Activated naive CD4-positive, alpha-beta T cell treated with anti-CD3 and anti-CD28 coated beads, Interleukin-2, amount 10 ng/mL, durations not matched to agents 7 days and 5 days (primary cell): ENCODE measurements at places on chromosomes 2 and 18.

DNA sequence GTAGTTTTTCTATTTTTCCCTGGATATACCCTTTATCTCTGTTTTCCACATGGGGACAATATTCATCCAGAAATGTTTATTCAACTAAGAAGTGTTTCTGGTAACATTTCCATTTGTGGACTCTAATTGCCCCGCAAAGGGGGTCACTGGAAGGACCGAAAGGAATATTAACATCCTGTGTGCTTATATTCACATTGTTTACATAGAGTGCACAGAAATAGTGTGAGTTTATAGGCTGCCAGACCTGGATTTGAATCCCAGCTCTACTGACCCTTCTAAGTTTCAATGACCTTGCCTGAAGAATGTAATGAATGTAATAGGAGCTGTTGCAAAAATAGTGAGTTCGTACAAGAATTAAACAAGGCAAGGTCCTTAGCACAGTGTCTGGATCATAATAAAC, 152.9 kb upstream of the NCKAP5 start:
- DNase-seq = no peak

DNA sequence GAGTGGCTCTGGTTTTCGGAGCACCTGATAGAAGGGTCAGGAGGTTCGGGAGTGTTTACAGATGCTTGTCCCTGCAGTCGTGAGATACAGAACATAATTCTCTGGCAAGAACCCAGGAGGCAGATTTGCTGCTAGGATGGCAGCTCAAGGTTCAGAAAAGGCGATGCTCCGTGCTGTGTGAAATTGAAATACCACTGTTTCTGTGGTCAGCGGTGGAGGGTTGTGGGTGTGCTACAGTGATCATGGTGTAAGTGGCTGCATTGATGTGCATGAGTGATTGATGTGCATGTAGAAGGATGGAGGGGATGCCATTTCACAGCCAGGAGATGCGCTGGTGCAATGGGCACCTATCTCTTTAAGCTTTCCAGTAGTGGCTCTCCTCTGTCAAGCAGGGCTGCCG, 322.1 kb downstream of the GALR1 start:
- DNase-seq = no peak

DNA sequence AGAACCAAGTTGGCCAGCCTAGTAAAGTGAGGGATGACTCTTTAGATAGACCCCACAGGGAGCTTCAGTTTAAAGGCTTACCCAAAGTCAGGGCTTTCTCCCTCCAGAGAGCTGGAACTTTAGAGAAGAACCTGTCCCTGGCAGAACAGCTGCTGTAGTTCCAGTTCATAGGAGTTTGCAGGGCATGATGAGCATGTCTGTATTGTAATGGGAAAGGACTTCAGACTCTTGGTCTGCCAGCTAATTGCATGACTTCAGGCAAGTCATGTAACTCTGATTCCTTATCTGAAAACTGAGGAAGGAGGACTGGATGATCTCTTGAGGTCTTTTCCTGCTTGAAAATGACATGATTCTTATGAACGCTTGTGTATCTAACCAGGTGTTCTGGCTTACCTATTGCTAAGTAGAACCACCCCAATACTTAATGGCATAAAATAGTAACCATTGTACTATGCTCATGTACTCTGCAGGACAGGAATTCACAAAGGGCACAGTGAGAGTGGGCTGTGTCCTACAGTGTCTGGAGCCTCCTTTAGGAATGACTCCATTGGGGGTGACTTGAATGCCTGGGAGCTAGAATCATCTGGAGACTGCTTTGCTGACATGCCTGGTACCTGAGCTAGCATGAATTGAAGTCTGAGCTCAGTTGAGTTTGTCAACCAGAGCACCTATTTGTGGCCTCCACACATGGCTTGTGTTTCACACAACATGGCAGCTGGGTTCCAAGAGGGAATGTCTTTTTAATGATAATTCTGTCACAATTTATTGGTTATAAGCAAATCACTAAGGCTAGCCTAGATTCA, 18.9 kb downstream of the SP5 start:
- no peak for DNase-seq

DNA sequence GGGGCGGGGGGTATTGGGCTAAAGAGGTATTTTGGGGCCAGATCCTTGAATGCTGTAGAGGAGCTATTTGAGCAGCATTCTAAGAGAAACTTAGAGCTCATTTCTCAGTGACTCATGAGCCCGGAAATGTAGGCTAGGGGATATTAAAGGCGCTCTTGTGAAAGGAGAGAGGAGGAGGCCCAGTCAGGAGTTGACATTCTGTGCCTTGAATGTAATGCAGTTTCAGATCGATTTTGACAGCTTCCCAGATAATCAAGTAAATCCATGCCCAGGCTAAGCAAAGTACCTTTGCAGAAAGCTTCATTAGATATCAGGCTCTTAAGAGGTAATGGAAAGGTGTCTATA, 1.5 kb downstream of the CAB39 start:
- DNase-seq = peak; percentile 50

GRCh38 chr2:30164131-30164925, 17.5 kb downstream of the YPEL5 start:
- DNase-seq = no peak

DNA sequence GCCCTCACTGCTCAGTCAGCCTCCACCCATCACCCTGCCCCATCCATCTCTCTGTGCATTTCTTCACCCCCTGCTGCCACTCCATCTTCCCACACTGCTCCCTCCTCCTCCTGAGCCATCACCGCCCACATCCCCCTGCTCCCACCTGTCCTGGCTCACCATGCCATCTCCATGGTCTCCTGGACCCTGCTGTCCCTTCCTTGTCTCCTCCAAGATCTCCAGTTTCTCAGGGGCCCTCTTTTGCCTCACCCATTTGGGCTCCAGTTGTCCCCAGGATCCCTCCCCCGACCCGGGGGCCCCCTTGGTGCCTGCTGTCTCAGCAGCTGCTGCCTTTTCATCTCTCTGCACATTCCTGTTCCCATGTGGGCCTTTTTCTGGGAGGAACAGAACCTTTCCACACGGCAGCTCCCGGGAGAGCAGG, 10.6 kb downstream of the SPEG start:
- no peak for DNase-seq

GRCh38 chr2:127593228-127594115, 52.5 kb upstream of the GPR17 start:
- DNase-seq = peak; percentile 18
